ENCODE measurements at places on chromosomes 7 and 10. TPM values are rescaled to one million over a fixed set of nuclear protein-coding genes. Genes with fewer than 3 reads are reported as not detected.

RASA4 gene
- 63.6 TPM for total RNA-seq

IL2RA gene
- not detected for total RNA-seq

TAS2R4 gene
- total RNA-seq, result not detected

GRCh38 chr10:77359287-77359691 lies 278.3 kb downstream of the KCNMA1 start:
- peaks cover 13% of the 10 kb centered on the region for H3K36me3 ChIP-seq
- H3K4me3 ChIP-seq, result no peak overlapping the region
- H3K27ac ChIP-seq, result peak overlapping the region; percentile 99
- no peak for DNase-seq
- peaks cover 7% of the 10 kb centered on the region for H3K27me3 ChIP-seq

DNA sequence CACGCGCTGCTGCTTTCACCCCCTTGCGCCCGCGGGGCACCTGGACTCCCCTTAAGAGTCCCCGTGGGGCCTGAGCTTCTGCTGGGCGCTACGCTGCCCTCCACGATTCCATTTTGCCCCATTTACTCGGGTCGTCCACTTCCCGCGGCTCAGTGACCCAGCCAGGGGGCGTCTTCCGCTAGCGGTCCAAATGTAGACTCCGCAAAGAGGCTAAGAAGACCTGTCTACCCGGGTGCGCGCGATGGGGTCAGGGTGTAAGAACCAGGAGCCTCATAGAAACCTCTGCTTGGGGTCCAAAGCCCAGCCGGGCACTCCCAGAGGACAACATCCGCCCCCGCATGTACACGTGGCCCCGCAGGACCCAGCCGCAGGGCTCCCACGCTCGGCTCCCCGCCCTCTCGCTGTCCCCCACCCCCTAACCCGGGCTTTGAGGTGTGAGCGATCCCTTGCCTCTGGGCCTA lies 5.2 kb upstream of the HMX2 start:
- DNase-seq, result no peak
- no peaks in the 10 kb centered on the region for H3K36me3 ChIP-seq
- no peak overlapping the region for H3K4me3 ChIP-seq
- peaks cover 88% of the 10 kb centered on the region for H3K27me3 ChIP-seq
- H3K4me1 ChIP-seq, result peaks cover 18% of the 10 kb centered on the region

DNA sequence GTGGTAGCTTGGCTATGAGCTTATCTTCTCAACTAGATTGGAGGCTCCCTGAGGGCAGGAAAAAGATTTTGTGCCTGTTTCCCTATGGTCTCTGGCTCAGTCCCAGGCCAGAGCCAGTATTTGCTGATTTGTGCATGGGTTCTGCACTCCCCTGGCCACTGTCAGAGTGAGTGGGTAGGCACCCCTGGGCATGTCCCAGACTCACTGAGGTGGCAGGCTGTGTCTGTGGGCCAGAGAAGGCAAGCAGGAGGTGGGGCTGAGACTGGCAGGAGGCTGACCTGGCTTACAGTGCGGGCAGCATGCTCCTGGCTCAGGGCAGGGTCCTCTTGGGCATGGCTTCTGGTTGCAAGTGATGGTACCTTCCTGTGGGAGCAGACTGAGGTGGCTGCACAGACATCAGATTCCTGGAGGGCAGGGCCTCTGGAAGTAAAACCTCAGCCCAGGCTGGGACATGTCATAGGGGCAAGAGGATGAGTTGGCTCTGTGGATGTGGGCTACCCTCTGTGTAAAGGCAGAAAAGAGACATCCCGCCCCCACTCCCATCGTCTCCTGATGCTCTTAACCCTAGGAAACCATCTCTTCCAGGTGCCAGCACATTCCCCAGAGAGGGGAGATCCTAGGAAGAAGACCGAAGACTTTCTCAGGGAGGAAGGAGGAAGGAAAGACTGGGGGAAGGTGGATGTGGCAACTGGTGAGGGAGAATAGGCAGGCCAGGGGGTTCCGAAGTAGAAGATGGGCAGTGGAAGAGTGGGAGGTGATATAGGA lies 4.3 kb downstream of the KCP start:
- DNase-seq, result no peak
- H3K36me3 ChIP-seq, result no peaks in the 10 kb centered on the region
- H3K27me3 ChIP-seq, result peaks cover 36% of the 10 kb centered on the region
- H3K4me3 ChIP-seq, result no peak overlapping the region
- H3K4me1 ChIP-seq, result peaks cover 22% of the 10 kb centered on the region

DNA sequence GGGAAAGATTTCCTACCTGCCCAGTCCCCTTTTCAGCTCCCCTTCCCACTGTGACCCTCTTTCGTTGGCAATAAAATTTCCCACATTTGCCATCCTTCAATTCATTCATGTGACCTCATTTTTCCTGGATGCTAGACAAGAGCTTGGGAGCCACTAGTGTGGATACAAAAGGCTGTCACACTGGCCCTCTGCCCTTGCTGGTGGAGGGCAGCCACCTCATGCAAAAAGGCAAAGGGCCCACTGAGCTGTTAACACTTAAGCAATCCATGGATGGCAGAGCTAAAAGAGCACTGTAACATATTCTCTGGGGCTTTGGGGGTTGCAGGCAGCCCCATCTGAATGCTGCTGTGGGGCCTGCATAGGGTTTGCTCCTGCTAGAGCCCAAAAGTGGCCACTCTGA lies 315.1 kb downstream of the NEBL start:
- no peaks in the 10 kb centered on the region for H3K27me3 ChIP-seq
- DNase-seq, result no peak
- H3K4me1 ChIP-seq, result no peaks in the 10 kb centered on the region
- H3K36me3 ChIP-seq, result 0 out of 2 replicates have a peak, but pooled peaks cover 4% of the 10 kb centered on the region

DNA sequence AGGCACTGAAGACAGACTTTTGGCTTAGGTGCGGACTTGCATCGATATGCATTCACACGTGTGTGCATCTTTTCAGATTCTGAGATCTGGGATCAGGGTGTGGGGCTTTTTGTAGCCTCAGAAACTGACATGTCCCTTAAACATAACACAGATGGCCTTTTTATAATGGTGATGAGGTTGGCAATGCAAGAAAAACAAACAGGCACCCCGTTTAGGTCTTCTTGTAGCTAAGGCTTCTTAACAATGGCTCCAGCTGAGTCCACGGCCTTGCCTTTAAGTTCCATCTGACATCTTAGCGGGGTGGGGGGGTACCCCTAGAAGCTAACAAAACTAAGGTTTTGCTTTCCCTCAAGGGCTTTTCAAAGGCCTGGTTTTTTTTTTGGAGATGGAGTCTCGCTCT lies 146.3 kb downstream of the PRPF18 start:
- no peak overlapping the region for H3K4me3 ChIP-seq
- H3K27me3 ChIP-seq, result no peaks in the 10 kb centered on the region
- H3K36me3 ChIP-seq, result peaks cover 41% of the 10 kb centered on the region
- no peaks in the 10 kb centered on the region for H3K4me1 ChIP-seq

- peaks cover 32% of the 10 kb centered on the region for H3K27me3 ChIP-seq
- DNase-seq, result no peak
- peak overlapping the region; percentile 74 for H3K4me3 ChIP-seq
- no peaks in the 10 kb centered on the region for H3K36me3 ChIP-seq
- H3K27ac ChIP-seq, result no peak overlapping the region
These were observed 44.4 kb downstream of the ALOX5 start for GRCh38 chr10:45418417-45418848.

DNA sequence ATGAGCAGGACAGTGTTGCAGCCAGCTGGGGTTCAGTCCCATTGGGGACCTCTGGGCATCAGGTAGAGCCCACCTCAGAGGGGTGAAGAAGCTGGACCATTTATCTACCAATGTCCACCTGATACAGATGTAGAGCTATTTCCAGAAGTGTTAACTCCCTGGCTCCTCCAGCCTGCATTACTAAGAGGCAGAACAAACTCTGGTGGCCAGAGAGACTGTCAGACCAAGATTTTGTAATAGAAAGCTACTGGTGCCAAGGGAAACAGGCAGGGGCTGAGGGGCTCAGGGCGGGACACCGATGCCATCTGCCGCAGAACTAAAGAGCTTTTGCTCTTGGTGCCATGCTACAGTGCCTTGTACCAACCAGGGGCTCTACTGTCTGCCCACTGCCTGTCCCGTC lies 268.2 kb upstream of the HABP2 start:
- peaks cover 15% of the 10 kb centered on the region for H3K27me3 ChIP-seq
- no peaks in the 10 kb centered on the region for H3K4me1 ChIP-seq
- no peak for DNase-seq

DNA sequence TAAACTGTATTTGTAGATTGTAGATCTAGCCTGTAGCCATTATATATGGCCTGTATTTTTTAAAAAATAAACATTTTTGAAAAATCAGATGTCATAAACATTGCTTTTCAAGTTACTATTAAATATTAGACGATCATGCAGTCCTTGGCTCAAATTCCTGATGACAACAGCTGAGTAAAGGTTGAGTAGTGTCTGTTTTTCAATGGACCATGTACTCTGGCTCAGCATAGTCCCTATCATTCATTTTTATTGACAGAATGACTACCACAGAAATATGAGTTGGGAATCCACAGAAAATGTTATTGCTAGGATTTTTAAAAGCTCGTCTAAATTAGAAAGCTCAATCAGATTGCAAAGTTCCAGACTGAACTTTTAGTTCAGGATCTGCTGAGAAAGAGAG lies 145.4 kb downstream of the SORCS1 start:
- H3K27me3 ChIP-seq, result no peaks in the 10 kb centered on the region
- no peak overlapping the region for H3K4me3 ChIP-seq
- H3K4me1 ChIP-seq, result no peaks in the 10 kb centered on the region
- H3K36me3 ChIP-seq, result no peaks in the 10 kb centered on the region

DNA sequence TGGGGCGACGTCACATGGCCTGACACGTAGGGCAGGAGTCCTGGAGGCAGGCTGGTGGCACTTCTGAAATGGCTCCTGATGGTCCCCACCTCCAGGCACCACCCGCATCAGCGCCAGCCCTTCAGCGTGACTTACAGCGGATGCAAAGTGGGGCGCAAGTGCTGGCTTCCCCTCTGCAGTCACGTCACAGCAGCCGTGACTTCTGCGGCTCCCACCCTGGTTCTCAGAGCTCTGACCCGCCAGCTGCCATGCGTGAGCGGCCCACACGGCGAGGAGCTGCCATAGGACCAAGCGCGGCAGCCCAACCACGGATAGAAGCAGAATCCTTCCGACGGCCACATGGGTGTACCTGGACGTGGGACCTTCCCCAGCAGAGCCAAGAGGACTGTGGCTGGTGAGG lies 159.0 kb downstream of the ELFN1 start:
- no peak for DNase-seq
- H3K4me3 ChIP-seq, result no peak overlapping the region
- no peaks in the 10 kb centered on the region for H3K4me1 ChIP-seq
- no peak overlapping the region for H3K27ac ChIP-seq

- no peak overlapping the region for H3K4me3 ChIP-seq
- no peak overlapping the region for H3K27ac ChIP-seq
- H3K4me1 ChIP-seq, result no peaks in the 10 kb centered on the region
- DNase-seq, result no peak
These were observed 4.4 kb upstream of the GALNTL5 start for GRCh38 chr7:151951672-151952338.

DNA sequence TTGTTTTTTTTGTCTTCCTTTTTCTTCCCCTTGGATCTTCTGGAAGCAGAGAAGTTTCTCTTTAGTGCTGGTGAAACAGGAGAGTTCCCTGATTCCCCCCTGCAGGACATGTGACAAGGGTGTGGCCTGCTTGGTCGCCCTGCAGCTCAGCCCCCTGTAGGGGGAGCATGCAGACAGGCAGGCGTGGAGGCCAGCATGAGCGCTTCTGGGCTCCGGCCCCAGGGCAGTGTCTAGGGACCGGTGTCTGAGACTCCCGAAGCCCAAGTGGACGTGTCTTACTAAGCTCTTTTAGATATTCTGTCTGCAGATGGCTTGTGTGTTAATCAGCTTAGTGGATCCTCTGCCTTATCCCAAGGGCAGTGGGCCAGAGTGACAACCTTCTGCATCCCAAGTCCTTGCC lies 26.1 kb downstream of the PRSS58 start:
- no peaks in the 10 kb centered on the region for H3K27me3 ChIP-seq
- no peaks in the 10 kb centered on the region for H3K36me3 ChIP-seq
- H3K27ac ChIP-seq, result no peak overlapping the region

GRCh38 chr10:112728118-112728883 lies 221.7 kb upstream of the TCF7L2 start:
- no peak overlapping the region for H3K4me3 ChIP-seq
- no peaks in the 10 kb centered on the region for H3K27me3 ChIP-seq
- H3K27ac ChIP-seq, result no peak overlapping the region
- H3K4me1 ChIP-seq, result peaks cover 24% of the 10 kb centered on the region
- H3K36me3 ChIP-seq, result peaks cover 5% of the 10 kb centered on the region

DNA sequence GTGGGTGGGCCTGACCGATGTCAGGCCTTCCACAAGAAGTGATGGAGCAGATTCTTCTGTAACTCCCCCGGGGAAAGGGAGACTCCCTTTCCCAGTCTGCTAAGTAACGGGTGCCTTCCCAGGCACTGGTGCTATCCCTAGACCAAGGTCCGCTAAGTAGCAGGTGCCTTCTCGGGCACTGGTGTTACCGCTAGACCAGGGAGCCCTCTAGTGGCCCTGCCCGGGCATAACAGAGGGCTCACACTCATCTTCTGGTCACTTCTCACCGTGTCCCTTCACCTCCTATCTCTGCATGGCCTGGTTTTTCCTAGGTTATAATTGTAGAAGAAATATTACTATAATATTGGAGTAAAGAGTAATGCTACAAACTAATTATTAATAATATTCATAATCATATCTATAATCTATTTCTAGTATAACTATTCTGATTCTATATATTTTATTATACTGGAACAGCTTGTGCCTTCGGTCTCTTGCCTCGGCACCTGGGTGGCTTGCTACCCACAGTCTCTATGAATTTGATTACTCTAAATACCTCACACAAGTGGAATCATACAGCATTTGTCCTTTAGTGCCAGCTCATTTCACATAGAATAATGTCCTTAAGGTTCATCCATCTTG lies 1378.7 kb downstream of the XPNPEP1 start:
- DNase-seq, result peak; percentile 45
- H3K4me1 ChIP-seq, result no peaks in the 10 kb centered on the region

DNA sequence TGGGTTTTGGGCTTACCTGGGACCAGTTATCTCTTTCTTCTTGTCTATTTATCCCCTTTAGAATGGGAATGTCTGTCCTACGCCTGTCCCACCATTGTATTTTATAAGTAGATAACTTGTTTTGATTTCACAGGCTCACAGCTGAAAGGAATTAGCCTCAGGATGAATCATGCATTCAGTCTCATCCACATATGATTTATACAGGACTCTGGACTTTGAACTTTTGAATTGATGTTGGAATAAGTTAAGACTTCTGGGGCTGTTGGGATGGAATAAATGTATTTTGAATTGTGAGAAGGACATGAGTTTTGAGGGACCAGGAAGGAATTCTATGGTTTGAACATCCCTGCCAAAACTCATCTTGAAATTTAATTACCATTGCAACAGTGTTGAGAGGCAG lies 112.6 kb downstream of the AMPH start:
- no peak overlapping the region for H3K4me3 ChIP-seq
- no peaks in the 10 kb centered on the region for H3K27me3 ChIP-seq
- H3K4me1 ChIP-seq, result peaks cover 7% of the 10 kb centered on the region
- H3K36me3 ChIP-seq, result no peaks in the 10 kb centered on the region

DNA sequence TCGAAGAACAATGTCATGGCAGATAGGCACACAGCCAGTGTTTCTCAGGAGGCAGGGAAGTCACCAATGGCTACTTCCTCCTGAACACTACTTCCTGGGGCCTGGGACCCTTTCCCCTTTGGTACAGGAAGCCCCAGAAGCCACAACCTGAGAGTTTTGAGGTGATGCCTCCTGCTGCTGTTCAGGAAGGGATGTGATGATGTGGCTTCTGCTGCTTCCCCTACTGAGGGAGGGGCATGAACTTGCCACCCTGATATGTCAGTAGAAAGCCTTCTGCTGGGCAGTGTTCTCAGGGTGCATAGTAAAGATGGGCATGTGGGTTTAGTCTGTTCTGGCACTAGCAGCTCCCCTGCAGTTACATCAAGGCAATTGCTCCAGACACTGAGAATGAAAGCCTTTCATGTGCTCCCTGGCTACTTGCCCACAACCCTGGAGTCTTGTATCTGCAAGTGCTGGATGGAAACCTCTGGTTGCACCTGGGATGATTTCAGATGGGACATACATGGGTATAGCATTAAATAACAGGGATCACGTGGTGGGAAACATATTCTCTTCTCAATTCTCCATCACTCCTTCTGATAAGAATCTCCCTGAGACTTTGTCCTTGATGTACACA lies 69.3 kb downstream of the ADRA2A start:
- H3K36me3 ChIP-seq, result no peaks in the 10 kb centered on the region
- H3K4me1 ChIP-seq, result no peaks in the 10 kb centered on the region
- H3K27ac ChIP-seq, result no peak overlapping the region

Data from HFFc6 (cell line).